Stimulated activated CD4-positive, alpha-beta T cell treated with anti-CD3 and anti-CD28 coated beads, Interleukin-4, amount 100 ng/mL, for 24 hours (primary cell): ENCODE measurements at places on chromosomes 1 and 21.
A peak's percentile ranks its signal among the peaks of the same experiment; 100 is the strongest.

- DNase-seq, result no peak
Measured at GRCh38 chr1:232302376-232303221, 327.3 kb downstream of the SIPA1L2 start.

GRCh38 chr1:180094705-180095295 is 59.9 kb upstream of the QSOX1 start:
- no peak for DNase-seq

GRCh38 chr1:226574591-226575435 is 26.2 kb downstream of the STUM start:
- DNase-seq, result no peak

- DNase-seq, result no peak
Measured at GRCh38 chr1:43636006-43636641, 13.8 kb upstream of the KDM4A start.

DNA sequence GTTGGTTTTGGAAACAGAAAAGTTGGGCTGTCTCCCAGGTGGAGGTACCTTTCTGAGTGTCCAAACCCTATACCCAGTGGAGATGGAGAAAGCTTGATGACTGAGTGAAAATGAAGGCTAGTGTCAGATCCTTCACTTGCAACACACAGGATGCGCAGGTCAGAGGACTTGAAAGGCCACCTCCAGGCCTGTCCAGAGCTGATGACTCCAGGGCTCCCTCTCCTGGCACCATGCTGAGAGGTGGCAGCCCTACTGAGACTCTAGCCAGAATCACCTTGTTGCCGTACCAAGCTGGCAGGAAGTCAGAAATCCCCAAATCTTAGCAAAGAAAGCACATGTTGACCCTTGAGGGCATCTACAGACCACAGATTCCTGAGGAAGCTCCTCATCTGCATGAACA is 16.4 kb downstream of the KNCN start:
- DNase-seq, result peak; percentile 14

- DNase-seq, result no peak
Measured at GRCh38 chr1:164622068-164622845, 63.3 kb downstream of the PBX1 start.

GRCh38 chr21:46128106-46128932 is 27.1 kb downstream of the FTCD start:
- no peak for DNase-seq

- DNase-seq, result no peak
Measured at GRCh38 chr1:50420689-50421365, 2.4 kb downstream of the DMRTA2 start.

DNA sequence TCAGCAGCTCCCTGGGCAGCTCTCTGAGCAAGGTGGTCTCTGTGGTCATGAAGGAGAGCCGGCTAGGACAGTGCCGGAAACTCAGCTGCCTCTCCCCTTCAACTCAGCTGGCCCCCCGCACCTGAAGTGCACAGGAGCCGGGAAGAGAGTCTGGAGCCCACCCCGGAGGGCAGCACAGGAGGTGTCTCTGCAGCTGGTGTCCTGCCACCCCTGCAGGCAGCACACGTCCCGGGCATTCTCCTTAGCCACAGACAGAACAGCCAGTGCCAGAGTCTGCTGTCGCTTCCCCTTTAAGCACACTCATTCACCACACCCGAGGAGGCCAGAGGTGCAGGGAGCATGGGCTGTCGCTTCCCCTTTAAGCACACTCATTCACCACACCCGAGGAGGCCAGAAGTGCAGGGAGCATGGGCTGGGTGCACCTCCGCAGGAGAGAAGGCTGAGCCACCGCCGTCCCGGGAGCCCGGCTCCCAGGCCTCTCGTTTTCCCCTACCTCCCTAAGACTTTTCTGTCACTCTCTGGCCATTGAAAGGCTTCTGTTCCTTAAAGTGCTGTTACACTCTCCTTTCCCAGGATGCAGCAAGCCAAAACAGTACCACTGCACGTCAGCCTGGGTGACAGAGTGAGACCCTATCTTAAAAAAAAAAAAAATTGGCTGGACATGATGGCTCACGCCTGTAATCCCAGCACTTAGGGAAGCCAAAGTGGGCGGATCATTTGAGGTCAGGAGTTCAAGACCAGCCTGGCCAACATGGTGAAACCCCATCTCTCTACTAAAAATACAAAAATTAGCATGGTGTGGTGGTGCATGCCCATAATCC is 16.9 kb upstream of the SAMD11 start:
- DNase-seq, result peak; percentile 11
